ENCODE measurements at places on chromosomes 3 and 15. TPM values are rescaled to one million over a fixed set of nuclear protein-coding genes. Genes with fewer than 3 reads are reported as not detected.

The KLF13 gene
- polyA plus RNA-seq: 17.3 TPM

The TRPM1 gene
- polyA plus RNA-seq: not detected

The CHL1 gene
- polyA plus RNA-seq: 0.80 TPM

The OR5H15 gene
- polyA plus RNA-seq: not detected

The SPATA12 gene
- polyA plus RNA-seq: 0.62 TPM

The TMCO5A gene
- not detected for polyA plus RNA-seq

The PAK6 gene
- polyA plus RNA-seq: 4.9 TPM

The TCAIM gene
- polyA plus RNA-seq: 11.8 TPM

The TNIK gene
- 8.0 TPM for polyA plus RNA-seq

The TICRR gene
- 0.10 TPM for polyA plus RNA-seq

The AP3B2 gene
- 18.2 TPM for polyA plus RNA-seq

The GABRB3 gene
- polyA plus RNA-seq: 2.6 TPM

The CLDN16 gene
- polyA plus RNA-seq: 0.72 TPM

The C3orf49 gene
- not detected for polyA plus RNA-seq

The WWTR1 gene
- polyA plus RNA-seq: 11.9 TPM

The TMEM44 gene
- 20.4 TPM for polyA plus RNA-seq
